ENCODE measurements at places on chromosomes 4 and X.

- DNase-seq = peak; percentile 9
Observed at GRCh38 chrX:10176121-10177003, 19.6 kb downstream of the CLCN4 start.

DNA sequence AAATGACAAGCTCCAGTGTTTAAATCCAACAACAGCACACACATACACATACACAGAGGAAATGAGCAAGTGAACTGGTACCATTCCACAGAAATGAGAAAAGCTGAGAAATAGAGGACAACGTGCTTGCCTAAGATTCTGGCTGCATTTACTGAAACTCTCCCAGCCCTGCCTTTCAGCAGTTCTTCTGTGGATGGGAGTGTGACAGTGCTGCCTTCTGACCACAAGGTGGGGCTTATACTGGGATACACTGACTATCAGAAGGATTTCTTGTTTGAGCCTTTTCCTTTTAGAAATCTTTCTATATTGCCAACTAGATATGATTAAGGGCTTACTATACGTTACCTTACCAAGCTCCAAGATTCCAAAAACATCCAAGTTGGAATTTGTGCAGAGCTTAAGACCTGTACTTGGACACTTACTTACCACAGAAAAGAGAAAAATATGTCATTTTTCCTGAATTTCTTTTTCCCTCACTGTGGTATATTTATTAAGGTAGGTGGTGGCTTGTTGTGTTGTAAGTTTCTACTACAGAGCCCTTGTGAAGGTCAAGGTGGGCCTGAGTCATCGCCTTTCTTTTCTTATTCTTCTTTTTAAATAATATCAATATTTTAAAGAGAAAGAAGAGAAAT, 10.7 kb upstream of the CXCL8 start:
- peak; percentile 81 for DNase-seq

DNA sequence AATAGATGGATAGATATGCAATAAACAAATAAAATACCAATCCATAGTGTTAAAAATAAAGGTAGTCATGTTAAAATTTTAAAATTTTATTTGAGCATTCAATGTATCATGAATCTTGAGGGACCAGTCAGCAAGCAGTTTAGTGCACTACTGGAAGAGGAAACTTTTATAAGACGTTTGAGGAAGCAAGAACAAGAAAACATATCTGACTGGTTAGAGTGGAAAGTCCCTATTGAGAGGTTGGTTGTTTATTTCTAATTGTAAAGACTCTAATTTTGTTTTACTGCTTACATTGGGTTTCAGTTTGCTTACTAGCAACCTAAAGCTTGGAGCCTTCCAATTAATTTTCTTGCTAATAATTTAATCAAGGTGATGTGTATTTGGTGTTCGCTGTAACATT, 786.2 kb downstream of the RAB28 start:
- DNase-seq = no peak

DNA sequence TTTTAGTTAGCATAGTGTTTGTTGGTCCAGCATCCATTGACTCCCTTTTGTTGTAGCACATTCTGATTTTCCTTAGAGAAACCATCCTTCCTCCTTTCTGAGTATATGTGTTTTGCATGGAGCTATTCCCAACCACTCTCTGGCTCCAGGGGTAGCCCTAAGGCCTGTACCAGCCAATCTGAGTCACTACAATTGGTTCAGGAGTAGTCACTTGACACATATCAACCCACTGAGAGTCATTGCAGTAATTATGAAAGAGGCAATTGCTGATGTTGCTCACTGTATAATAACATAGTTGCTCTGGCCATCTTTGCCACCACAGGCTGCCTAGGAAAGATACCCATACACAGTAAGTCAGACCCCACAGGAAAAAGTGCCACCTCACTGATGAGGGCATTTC, 71.2 kb upstream of the GRID2 start:
- DNase-seq = no peak

DNA sequence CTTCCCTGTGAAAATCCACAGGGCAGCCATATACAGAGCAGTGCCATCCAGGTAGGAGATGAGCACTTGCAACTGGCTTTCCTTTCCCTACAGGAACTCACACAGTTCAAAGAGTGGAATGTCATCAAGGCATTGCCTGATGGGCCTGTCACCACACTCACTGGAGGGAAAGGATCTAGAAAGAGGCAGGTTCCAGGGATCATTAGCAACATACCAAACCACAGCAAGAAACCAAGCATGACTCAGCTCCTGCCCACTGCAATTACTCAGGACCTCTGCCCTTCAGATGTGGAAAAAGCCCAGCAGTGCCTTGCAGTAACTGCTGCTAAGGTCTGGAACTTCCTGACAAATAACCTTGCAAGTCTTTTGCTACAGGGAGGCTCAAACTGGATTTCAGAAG, 101.2 kb downstream of the ZNF674 start:
- DNase-seq = peak; percentile 61

DNA sequence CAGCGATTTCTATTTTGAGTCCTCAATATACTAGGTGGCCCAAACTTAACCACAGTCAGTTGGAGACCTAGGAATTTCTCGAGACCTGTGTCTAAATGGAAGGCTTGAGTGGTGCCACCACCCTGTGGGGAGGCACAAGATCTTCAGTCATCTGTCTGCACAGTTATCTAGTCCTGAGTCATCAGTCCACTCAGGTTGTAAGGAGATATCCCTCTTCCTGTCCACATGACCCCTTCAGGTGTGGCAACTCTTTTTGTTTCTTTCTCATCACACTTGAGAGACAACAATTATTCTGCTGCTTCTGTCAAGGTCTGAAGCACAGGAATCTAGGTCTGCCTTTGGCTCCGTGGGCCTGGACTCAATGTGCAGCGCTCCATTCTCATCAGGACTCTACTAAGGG, 64.4 kb upstream of the IBSP start:
- no peak for DNase-seq

GRCh38 chrX:110951472-110952269, 144.3 kb upstream of the PAK3 start:
- no peak for DNase-seq

DNA sequence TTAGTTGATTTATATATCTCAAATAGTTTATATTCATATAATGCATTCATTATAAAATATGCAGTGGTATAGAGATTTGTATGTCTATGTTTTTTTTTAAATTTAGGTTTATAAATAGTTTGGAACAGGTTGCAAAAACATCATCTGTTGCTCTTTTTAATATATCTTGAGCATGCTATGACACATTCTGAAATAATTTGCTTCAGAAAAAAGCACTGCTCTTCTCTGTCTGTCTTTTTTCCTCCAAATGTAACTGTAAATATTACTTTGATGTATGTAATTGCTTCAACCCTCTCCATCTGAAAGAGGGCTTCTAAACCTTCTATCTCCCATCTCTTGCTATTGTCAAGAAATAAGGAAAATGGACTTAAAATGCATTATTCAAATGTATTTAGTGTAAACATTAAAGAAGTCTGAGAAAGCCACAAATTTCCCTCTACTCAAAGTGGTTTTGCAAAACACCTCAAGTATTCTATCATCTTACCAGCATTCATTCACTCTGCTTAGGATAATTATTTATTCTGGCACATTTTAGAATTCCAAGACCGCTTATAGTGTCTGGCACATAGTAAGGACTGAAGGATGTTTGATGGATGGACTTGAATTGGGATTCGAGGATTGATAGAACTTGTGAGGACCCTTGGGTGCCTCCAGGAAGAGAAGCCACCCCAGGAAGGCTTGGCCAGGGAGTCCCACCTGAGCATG, 87.8 kb downstream of the CLNK start:
- no peak for DNase-seq

GRCh38 chrX:95889279-95889678, 795.4 kb upstream of the DIAPH2 start:
- no peak for DNase-seq

- DNase-seq = no peak
Observed at GRCh38 chr4:147833741-147834140, 101.9 kb downstream of the ARHGAP10 start.

GRCh38 chr4:4689694-4690440, 148.0 kb upstream of the STX18 start:
- no peak for DNase-seq

DNA sequence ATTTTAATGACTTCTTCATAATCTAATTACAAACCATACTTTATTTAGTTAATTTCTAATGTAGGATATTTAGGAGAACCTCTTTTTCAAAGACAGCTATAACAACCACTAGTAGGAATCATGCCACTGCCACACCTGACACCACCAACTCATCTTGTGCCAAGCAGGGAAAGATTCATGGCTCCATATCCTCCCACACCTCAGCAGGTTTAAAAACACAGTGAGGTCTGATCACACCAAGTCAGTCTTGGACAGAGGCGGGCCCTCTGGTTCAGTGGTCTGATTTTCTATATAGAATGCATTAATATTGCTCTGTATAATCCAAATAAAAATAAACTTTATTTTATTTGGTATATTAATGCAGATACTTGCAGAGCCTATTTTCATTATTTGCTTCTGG, 227.7 kb upstream of the TTC29 start:
- DNase-seq = no peak

DNA sequence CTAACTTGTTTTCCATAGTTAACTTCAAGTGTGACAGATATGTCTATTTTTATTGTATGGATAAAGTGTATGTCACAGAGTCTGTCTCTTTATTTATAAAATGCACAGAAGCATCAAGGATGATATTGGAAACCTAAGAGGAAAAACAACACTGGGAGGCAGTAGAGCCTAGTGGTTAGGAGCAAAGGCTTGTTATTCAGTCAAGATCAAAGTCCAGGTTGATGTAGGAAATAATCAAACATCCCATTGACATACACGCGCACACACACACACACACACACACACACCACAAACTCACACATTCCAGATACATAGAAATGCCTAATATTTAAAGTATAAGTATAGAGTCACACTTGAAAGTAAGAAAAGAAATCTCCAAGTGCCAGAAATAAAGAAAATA, 206.8 kb downstream of the CHRDL1 start:
- DNase-seq = no peak

DNA sequence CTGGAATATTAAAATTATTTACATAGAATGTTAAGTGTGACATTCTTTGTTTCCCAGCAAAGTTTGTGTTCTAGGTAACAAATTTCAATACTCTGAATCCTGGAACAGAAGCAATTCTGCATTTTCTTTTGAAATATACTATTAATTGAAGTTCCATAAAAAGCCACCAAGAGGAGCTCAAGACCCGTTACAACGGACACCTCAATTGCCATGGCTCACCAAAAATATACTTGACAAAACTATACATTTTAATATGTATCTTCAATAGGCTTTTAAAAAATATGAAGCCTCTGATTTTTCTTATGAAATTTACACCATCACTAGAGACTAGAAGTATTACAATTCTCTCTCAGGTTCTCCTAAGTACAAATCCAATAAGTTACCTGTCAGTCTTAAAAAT, 111.4 kb downstream of the NYX start:
- peak; percentile 16 for DNase-seq

DNA sequence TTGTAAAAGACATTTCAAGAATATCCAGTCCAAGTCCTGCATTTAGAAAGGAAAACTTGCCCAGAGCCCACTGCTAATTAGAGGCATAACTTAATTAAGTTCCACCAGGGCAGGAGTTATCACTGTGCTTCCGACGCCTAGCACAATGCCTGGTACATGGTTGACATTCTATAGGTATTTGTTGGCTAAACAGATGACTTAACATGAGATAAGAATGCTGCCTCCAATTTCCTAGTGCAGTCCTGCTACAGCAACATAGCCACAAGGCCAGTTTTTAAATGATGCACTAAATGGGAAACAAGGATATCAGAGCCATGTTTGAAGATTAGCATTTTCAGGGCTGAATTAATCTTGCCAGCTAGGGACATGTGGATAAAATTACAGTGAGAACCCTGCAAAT, 164.1 kb downstream of the RASL11B start:
- DNase-seq = no peak

GRCh38 chrX:110412971-110413726, 54.5 kb downstream of the RTL9 start:
- DNase-seq = peak; percentile 31

GRCh38 chr4:147984065-147984777, 252.3 kb downstream of the ARHGAP10 start:
- peak; percentile 21 for DNase-seq

DNA sequence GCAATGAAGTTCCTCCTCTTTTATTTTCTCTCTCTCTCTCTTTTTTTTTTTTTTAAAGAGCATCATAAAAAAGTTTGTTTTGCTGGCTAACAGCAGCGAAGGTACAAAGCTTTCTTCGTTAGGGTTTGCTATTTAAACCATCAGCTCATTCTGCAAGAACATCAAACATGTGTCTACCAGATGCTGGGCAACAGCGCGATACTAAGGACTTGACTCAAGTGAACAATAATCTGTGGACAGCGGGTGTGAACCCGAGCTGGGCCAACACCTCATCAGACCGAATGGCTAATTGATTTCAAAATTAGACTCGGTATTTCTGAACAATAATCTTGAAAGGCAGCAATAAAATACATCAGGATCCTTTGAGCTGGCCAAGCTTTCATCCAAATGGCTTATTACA, 246.4 kb downstream of the FBXO8 start:
- DNase-seq = no peak

- DNase-seq = no peak
Observed at GRCh38 chr4:56612282-56612681, 68.8 kb downstream of the HOPX start.

- DNase-seq = no peak
Observed at GRCh38 chrX:16604337-16604736, 45.6 kb upstream of the S100G start.

DNA sequence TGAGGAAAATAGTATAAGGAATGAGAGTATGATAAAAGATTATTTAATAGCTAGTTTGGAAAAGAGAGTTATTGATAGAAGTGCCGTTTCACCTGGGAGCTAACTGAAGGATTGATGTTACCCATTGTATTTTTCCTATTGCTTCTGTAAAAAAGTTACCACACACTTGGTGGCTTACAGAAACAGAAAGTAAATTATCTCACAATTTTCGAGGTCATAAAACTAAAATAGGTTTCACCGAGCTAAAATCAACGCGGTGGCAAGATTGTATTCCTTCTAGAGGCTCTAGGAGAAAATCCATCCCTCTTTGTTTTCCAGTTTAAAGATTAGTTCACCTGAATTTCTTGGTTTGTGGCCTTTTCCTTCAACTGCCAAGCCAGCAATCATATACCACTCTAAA, 11.1 kb upstream of the TRAM1L1 start:
- no peak for DNase-seq

DNA sequence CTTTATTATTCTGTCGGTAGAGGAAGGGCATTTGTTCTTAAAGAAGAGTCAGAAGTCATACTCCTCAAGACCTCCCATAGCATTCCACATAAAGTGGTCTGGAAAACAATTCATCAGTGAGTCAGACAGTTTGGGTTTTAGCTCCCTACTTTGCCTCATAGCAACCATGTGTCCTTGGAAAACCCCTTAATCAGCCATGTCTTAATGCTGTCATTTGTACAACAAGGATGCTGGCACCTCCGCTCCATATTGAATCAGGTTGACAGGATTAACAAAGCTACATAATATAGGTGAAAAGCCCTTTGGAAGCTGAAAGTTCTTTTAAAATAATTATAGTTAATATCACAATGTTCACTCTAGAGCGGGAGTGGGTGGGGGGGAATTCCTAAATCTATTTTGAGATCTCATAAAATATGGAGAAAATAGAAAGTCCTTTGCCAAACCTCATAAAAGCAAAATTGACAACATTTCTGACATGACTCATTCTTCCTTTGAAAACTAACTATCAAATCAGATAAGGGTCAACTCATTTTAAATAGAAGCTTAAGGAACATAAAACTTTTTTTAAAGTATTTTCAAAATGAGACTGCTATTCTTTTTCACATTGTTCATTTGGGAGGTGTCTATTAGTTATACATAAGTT, 37.3 kb upstream of the GUCY1A1 start:
- DNase-seq = no peak
